ENCODE measurements at places on chromosomes 13 and 19. TPM values are rescaled to one million over a fixed set of nuclear protein-coding genes. Genes with fewer than 3 reads are reported as not detected.

DNA sequence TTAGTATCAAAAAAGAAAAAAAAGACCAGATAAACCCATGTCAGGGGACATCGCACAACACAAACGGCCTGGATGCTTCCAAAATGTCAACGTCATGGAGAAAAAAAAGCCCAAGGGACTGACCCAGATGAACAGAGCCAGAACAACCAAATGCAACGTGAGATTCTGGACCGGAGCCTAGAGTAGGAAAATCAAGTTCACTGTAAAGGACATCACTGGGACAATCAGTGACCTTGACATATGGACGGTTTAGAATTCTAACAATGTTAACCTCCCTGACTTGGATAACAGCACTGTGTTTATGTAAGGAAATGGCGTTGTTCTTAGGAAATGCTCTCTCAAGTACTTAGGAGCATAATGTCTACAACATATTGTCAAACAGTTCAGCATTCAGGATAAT, 15.1 kb upstream of the EMP3 start:
- H3K4me3 ChIP-seq, result no peak overlapping the region
- no peak overlapping the region for H3K27ac ChIP-seq
- H3K36me3 ChIP-seq, result no peaks in the 10 kb centered on the region
- H3K4me1 ChIP-seq, result no peaks in the 10 kb centered on the region

- H3K4me1 ChIP-seq, result no peaks in the 10 kb centered on the region
- H3K27me3 ChIP-seq, result no peaks in the 10 kb centered on the region
- no peaks in the 10 kb centered on the region for H3K36me3 ChIP-seq
- no peak overlapping the region for H3K27ac ChIP-seq
- peak; percentile 28 for DNase-seq
These were observed 130.3 kb upstream of the LSM14A start for GRCh38 chr19:34041925-34042521.

The C1QTNF9B gene
- not detected for total RNA-seq

The LHB gene
- total RNA-seq, result not detected

The IGFL1 gene
- not detected for total RNA-seq

The LGI4 gene
- total RNA-seq, result 0.64 TPM

Data from CD4-positive, CD25-positive, alpha-beta regulatory T cell (primary cell).